Fibroblast of skin of scalp (primary cell): ENCODE measurements at places on chromosomes 6 and 20.

DNA sequence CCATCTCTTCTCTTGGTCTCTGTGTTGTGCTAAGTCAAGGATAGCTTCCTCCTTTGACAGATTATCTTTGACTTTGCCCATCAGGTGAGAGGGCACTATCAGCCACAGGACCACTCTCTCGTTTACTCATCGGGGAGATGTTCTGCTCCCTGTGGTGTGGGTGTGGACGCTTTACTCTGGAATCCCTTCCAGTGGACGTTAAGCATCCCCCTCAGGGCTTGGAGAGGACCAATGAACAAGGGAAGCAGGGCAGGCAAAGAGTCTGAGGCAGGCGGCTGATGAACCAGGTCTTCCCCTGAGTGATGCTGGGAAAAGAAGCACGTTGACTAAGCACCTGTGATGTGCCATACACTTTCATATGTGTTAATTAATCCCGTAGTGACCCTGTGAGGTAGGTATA, 21.0 kb upstream of the RNF24 start:
- no peak for DNase-seq

GRCh38 chr6:157982102-157982562, 469 bp downstream of the SYNJ2 start:
- DNase-seq, result peak; percentile 36

- peak; percentile 68 for DNase-seq
These were observed 10.0 kb downstream of the TRERF1 start for GRCh38 chr6:42441697-42442081.

GRCh38 chr6:158783851-158784250, 35.3 kb downstream of the EZR start:
- DNase-seq, result no peak

GRCh38 chr6:26280407-26280806, 84.6 kb upstream of the BTN3A2 start:
- DNase-seq, result no peak

DNA sequence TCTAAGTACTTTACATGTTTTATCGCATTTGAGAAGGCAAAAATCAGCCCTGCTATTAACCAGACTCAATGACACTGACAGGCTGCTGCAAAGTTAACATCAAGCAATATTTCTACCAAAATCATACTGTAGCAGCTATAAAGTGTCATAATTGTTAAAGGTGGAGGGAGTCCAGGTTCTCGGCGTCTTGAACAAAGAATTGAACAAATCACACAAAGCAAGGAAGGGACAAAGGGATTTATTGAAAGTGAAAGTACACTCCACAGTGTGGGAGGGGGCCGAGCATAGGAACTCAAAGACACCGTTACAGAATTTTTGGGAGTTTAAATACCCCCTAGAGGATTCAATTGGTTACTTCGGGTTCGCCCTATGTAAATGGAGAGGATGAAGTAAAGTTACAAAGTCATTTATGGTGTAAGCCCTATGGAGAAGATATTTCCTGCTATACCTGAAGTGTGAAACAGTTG, 12.9 kb upstream of the ZNF391 start:
- no peak for DNase-seq

GRCh38 chr20:62358171-62359042, 8.7 kb downstream of the LAMA5 start:
- no peak for DNase-seq
